Stimulated activated CD4-positive, alpha-beta T cell treated with anti-CD3 and anti-CD28 coated beads, Interleukin-1b, Interleukin-23, amount 100 ng/mL, for 24 hours (primary cell): ENCODE measurements at places on chromosomes 1 and 21.
A peak's percentile ranks its signal among the peaks of the same experiment; 100 is the strongest.

GRCh38 chr1:110674337-110675059 is at the start of gene KCNA3:
Gene KCNA3 (minus strand): TSS chr1:110674940. CDS start chr1:110674809, 131 bp downstream.
- DNase-seq: peak; percentile 44

DNA sequence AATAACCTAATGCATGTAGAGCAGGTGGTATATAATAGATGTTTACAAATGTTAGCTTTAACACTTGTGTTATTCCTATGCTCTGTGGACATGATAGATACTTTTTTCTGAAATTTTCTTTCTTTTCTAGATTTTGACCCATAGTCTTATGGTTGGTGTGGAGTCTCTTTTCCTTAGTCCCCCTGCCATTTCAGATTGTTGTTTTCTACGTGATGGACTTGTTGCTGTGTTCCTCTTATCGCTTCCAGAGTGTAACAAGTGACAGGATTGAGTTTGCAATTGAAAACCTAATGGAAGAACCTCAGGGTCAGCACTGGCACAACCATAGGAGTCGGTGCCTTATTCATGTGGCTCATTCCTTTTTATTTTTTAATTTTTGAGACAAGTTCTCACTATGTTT is 136.4 kb downstream of the HHAT start:
- no peak for DNase-seq

GRCh38 chr1:10308001-10308400 is 90.9 kb upstream of the PGD start:
- DNase-seq: no peak

GRCh38 chr1:113109908-113110554 is 37.0 kb downstream of the LRIG2 start:
- no peak for DNase-seq

DNA sequence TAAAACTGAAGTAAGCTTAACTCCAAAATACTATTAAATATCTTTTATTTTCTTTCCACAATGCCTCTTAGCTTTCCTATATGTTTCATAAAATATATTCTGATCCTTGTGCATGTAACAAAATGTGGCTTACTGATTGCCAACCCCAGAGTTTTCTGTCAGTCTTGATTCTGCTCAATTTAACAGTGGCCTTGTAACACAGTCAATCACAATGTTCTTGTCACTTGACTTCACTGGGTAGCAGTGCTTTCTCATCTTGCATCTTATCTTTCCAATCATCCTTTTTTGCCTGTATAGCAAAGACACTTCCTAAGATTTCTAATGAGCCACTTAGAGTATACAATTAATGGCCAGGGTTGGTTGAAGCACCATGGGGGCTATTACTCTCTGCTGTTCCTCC is 19.9 kb upstream of the BRINP3 start:
- DNase-seq: no peak

- DNase-seq: no peak
Observed at GRCh38 chr1:243364866-243365265, 109.0 kb downstream of the SDCCAG8 start.

DNA sequence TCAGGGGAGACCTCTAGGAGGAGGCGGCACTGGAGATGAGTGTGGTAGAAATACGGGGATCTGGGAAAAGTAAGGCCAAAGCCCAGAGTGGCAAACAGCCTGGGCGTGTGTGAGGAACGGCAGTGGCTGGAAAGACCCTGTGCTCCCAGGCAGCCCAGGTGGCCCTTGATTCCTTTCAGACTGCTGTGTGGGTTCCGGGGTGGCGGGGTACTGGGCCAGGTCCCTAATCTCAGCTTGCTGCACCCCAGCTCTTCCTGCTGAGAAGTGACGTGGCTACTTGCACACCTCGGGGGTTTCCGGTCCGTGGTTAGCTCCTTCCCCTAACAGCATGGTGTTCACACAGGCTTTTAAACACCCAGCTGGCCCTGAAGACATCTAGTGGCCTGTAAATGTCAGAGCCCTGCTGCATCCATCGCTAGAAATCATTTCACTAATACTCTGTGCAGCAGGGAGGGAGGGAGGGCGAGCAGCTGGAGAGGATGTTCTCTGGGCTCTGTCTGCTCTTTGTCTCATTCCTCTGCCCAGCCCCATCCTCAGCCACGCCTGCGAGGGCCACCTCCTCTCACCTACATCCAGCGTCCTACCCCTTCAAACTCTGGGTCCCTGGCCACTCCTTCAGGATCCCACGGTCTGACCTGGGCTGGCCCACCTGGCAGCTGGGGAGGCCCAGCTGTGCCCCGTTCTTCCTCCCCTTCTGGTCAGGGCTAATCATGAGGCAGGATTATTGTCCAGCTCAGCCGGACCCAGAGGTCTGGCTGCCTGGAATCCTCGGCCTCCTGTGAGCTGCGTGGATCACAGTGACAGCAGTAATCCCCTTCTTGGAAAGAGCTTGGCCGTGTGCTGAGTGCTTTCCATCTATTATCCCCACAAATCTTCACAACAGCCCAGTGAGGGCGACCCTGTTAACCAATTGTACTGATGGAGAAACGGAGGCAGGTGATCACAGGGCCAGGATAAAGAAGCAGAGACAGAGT is 7.2 kb downstream of the ZDHHC18 start:
- peak; percentile 49 for DNase-seq

DNA sequence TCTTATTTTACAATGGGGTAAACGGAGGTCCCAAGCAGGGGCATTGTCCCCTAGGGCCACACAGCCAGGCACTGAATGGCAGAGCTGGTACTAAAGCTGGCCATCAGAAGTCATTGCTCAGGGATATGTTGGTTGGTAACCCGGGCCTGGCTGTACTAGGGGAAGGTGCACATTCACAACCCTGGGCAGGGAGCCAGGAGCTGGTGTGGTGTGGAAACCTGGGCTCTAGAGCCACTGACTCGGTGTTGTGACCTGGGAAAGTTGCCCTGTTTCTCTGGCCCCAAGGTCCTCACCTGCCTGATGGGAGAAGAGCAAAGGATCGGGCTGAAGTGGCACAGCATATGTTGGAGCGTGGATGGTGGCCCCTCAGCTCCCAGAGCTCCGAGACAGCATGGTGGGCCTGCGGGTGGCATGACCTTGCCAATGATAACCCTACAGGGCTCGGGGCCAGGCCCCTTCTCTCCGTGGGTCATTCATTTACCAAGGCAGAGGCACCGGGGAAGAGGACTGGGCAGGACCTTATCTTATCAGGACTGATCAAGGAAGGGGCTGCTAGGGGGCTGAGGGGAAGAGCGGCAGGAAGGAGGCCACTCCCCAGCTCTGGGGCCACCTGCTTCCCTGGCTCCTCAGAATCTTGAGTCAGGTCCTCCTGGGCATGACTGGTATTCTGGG is 274.1 kb downstream of the TRABD2B start:
- DNase-seq: no peak

DNA sequence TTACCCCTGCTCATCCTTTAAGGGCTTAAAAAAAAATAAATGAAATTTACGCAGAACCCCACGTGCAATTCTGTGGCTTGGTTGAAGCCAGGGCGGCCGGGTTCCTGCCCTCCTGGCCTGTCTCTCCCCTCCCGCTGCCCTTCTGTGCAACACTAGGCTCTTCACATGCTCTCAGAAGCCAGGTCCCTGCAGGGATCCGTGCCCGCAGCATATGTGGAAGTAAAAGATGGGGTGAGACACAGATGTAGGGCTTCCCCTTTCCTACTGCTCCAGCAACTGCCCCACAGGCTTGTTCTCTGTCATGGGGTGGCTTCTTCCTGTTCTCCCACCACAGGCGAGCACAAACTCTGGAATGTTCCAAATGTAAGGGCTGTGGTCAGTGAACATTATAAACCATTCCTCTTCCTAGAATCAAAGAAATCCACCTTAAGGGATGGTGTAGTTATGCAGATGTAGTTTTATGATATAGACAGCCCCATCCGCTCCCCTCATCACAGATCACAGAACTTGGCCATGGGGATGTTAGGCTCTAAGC is 535.4 kb downstream of the KIF26B start:
- no peak for DNase-seq

GRCh38 chr1:6475381-6476133 is 9.6 kb upstream of the TNFRSF25 start:
- DNase-seq: peak; percentile 64

DNA sequence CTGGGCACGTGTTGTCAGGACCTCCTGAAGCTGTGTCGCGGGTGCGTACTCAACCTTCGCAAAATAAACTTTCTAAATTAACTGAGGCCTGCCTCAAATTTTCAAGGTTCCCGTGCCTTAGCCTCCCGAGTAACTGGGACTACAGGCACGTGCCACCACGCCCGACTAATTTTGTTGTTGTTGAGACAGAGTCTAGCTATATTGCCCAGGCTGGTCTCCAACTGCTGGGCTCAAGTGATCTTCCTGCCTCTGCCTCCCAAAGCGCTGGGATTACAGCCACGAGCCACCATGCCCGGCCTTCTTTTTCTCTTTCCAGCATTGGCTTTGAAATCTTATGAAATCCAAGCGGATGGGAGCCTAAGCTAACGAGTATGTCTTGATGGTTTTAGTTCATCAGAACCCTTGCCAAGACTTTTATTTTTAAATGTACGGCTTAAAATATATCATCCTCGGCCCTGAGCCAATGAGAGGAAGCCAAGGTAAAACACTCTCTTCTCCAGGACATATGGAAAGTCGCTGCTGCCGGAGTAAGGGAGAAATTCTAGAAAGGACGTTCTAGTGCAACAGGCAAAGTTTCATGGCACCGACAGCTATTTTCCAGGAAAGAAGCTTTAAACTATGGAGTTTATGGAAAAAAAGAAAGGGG is 12.7 kb upstream of the ERVH48-1 start:
- no peak for DNase-seq

DNA sequence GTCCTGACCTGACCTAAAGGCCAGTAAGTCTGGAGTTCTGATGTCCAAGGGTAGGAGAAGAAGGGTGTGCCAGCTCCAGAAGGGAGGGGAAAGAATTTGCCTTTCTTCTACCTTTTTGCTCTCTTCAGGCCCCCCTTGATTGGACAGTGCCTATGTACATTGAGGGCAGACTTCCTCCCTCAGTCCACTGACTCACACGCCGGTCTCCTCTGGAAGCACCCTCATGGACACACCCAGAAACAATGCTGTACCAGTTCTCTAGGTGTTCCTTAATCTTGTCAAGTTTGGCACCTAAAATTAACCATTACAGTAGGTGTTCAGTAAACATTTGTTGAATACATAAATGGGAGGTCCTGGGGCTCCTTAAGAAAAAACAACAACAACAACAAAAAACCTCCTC is 51.0 kb upstream of the POU2F1 start:
- DNase-seq: no peak

DNA sequence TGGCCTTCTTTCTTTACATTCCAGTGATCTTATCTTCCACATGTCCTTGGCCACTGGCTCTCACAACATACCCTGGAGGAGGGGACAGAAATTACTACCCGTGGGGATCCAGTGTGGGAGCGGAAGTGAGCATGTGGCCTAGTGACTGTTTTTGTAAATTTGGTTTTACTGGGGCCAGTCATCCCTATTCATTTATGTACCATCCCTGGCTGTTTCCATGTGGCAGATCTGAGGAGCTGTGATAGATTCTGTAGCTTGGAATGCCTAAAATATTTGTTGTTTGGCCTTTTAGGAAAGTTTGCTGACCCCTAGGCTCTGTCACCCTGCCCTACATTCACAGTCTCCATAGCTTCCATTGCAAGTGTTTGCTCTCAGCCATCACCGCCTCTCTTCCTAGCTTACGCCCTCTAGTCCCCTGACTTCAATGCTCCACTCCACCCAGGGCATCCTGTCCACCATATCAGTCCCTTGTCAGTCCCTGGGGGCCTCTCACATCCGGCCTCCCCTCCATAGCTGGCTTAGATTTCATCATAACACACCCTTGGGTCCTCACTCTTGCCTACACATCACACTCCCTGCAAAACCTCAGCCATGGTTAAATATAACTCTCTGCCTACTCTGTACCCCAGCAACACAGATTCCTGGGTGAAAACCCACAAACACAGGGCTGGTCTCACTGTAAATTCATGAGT is 25.8 kb downstream of the DHCR24 start:
- no peak for DNase-seq

GRCh38 chr1:208933984-208934525 is 649.5 kb upstream of the CAMK1G start:
- DNase-seq: no peak

- DNase-seq: no peak
Observed at GRCh38 chr1:232221802-232222499, 408.0 kb downstream of the SIPA1L2 start.

GRCh38 chr1:188499690-188500089 is 1670.9 kb downstream of the PLA2G4A start:
- DNase-seq: no peak

- no peak for DNase-seq
Observed at GRCh38 chr1:221907166-221907932, 165.5 kb upstream of the DUSP10 start.

DNA sequence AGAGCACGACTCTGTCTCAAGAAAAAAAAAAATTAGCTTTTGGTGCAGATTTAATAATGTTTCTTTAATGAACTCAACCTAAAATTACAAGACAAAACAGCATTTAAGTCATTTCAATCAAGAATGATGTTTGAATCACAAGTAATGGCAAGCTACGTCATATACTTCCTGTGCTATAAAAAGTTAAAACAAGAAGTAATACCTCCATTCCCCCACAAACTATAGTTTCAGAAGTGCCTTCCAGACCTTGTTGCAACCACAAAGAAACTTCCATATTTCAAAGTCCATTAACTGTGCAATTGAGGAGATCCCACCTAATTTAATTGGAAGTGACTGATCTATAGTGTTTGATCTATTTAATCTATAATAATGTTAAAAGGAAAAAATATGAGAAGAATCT is 15.1 kb downstream of the NRDC start:
- DNase-seq: no peak

- DNase-seq: no peak
Observed at GRCh38 chr1:54377040-54377691, 29.0 kb downstream of the SSBP3 start.

GRCh38 chr1:113369040-113369439 is 21.3 kb upstream of the MAGI3 start:
- DNase-seq: no peak

GRCh38 chr1:21869620-21870121 is 57.6 kb downstream of the LDLRAD2 start:
- DNase-seq: no peak

- no peak for DNase-seq
Observed at GRCh38 chr1:234902774-234903547, 225.7 kb downstream of the TOMM20 start.

- DNase-seq: no peak
Observed at GRCh38 chr1:195934817-195935553, 673.3 kb downstream of the KCNT2 start.

DNA sequence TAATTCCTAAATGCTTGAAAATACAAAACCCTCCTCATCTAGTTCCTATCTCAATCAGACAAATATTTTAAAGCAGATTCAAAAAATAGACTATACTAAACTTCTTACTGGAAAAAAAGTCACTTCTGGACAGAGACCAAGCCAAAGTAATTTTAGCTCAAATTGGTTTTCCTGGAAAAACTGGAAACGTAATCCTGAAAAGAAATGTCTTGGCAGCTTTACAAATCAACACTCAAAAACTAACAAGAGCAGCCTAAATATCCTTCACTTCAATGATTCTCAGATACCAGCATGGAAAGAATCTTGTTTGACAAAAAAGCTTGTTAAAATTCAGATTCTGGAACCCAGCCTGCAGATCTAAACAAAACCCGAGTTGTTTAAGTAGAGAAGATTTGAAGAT is 9.1 kb upstream of the GPR88 start:
- no peak for DNase-seq

DNA sequence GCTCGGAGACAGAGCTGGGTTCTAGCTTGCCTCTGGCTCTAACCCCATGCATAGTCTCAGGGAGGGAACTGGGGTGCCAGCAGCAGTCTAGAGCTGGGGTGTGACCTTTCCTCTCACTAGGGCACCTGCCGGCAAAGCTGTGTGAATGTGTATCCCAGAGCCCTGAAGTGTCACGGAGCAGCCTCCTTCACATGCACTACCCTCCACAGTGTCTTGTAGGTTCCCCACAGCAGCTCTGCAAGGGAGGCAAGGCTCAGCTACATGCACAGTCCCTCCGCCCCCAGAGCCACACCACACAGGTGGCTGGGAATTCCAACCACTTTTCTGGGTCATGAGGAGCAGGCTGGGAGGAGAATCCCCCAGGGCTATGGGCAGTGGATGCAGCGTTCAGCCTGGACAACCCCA is 7.7 kb upstream of the HPCA start:
- no peak for DNase-seq
